ENCODE measurements at places on chromosomes 5 and 9.

DNA sequence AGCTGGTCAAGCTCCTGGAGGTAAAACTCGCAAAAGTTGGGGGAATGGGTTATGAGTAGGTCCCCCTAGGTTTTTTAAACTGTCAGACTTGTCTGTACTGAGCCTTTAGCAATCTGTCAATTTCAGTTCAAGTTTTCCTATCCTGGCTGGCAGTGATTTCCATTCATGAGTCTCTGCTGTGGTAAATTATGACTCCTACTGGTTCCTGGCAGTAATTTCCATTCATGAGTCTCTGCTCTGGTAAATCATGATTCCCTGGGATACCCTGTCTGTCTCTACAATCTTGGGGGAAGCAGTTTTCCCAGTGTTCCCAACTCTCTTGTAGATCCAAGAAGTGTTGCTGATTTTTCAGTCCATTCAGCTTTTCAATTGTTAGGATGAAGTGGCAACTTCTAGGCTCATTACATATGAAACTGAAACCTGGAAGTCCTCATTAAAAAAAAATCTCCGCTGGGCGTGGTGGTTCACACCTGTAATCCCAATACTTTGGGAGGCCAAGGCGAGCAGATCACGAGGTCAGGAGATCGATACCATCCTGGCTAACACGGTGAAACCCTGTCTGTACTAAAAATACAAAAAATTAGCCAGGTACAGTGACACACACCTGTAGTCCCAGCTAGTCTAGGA lies 91.3 kb upstream of the GPBP1 start:
- no peak for DNase-seq

- no peak for DNase-seq
Measured at GRCh38 chr9:125180876-125181275, 8.7 kb downstream of the PPP6C start.

DNA sequence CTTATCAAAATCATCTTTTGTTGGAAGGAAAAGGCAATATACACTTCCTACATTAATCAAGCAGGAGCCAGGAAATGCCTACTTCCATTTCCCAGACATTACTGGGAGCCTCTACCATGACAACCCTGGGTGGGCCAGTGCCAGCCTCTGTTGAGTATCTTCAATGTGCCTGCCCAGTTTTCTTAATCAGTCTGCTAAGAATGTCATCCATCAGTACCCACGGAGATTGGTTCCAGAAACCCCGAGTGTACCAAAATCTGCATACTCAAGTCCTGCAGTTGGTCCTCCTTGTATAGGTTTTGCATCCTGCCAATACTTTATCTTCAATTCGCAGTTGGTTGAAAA lies 82.4 kb downstream of the MARCHF3 start:
- DNase-seq: no peak

DNA sequence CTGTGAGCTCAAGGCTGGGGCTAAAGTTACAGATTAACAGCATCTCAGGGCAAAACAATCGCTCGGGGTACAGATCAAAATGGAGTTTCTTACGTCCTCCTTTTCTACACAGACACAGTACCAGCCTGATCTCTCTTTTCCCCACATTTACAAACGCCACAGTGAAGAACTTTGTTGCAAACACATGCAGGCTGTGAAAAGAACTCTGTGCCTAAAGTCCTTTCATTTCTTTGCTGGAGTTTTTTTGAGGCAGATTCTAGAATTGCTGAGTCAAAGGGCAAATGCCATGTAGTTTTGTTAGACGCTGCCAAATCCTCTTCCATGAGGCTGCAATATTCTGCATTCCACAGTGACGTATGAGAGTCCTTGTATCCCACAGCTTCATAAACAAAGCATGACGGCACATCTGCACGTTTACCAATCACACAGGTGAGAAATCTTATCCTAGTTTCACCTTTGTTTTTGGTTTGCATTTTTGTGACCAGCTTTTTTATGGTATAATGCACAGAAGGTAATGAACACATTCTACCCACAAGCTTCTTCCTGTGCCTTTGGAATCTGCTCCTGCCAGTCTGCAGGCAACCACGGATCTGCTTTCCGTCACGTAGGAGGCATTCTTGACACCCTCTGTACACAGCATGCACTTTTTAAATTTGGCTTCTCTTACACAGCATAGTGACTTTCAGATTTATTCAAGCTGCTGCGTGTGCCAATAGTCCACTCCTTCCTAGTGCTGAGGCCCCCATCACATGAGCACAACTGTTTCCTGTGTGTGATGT lies 44.6 kb upstream of the LPCAT1 start:
- DNase-seq: no peak

DNA sequence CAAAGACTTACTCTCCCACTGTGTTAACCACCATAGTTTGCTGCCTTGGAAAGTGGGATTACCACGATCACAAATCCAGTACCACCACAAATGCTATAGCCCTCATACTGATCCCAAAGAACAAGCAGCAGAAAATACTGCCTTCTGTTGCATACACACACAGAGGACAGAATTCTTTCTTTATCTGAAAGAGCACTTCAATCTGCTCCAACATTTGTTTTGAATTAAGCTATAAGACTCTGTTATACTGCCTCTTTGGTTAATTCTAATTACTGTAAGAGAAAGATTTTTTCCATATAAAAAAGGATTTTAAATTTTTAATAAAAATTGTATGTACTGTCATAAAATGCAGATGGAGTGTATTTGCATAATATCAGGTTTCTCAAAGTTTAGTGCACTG lies 69.8 kb downstream of the YIPF5 start:
- no peak for DNase-seq

DNA sequence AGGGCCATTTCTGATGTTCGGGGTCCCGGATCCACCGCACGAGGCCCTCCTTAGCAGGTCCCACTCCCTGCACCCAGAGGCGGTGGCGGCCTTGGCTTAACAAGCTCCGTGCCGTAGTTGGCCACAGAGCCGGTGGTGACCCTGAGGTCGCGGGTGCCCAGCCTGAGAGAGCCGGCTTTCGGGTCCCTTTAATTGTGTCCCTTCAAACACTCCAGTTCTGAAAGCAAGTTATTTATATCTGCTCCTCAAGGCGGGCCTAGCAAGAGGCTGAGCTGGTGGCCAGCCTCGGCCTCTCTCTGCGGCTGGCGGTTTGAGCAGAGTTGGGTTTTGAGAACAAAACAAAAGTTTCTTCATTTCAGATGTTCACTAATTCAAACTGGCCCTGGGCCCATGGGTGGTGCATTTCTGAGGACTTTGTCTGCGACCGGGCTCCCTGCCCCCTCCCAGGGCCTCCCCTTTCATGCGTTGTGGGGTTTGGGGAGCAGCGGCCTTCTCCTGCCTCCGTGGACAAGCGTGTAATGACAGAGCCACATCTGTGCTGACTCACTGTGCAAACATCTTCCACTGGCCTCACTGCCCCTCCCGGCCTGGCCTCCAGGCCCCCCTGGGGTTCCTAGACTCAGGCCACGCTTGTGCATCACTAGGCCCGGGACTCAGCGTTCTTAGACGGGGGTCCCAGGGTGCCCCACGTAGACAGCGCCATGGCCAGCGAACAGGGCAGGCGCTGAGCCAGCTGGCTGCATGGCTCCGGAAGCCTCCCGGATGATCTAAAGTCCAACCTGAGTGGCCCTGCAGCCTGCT lies 49.4 kb upstream of the COL5A1 start:
- DNase-seq: no peak

DNA sequence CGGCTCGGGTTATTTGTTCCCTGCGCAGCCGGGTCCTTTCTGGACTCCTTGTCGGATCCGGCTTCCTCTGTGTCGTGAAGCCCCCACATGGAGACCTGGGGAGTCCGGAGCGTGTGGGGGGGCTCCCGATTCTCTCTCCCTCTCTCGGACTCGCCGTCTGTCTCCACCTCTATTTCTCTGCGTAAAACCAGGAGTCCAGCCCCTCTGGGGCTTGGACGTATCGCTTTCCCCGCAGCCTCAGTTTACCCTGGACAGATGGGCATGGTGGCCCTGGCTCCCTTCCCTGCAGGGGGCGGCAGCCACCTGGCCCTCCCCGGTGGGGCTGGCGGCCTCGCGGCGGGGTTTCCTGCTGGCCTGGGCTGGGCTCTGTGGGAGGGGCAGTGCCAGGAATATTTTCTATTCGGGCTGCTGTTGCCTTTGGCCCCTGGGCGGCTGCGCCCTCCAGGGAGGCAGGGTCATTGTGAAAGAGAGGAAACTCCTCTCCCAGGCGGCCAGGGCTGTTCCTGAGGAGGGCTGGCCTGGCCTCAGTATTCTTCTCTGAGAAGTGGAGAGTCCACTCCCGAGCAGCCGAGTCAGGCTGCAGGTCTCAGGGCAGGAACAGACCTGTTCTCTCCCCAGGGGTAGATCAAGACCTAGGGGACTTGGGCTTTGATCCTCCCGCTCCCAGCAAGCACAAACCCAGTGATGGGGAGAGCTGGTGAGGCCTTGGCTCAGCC lies 665 bp downstream of the ASS1 start:
- no peak for DNase-seq

- no peak for DNase-seq
Measured at GRCh38 chr5:56282216-56282615, 49.1 kb upstream of the ANKRD55 start.

- no peak for DNase-seq
Measured at GRCh38 chr9:75106857-75107256, 18.5 kb downstream of the OSTF1 start.

- DNase-seq: no peak
Measured at GRCh38 chr9:87238545-87238944, 259.1 kb upstream of the DAPK1 start.

DNA sequence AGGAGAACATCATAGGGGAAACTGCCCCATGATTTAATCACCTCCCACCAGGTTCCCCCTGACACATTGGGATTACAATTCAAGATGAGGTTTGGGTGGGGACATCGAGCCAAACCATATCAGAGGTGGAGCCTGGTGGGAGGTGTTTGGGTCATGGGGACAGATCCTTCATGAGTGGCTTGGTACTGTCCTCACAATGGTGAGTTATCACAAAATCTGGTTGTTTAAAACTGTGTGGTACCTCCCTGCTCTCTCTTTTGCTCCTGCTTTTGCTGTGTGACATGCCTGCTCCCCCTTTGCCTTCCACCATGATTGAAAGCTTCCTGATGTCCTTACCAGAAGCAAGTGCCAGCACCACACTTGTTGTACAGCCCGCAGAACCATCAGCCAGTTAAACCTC lies 16.2 kb upstream of the ZFR start:
- no peak for DNase-seq

- no peak for DNase-seq
Measured at GRCh38 chr9:127380479-127380878, 16.5 kb upstream of the SLC2A8 start.

- DNase-seq: no peak
Measured at GRCh38 chr5:109196087-109196822, 213.5 kb downstream of the PJA2 start.

DNA sequence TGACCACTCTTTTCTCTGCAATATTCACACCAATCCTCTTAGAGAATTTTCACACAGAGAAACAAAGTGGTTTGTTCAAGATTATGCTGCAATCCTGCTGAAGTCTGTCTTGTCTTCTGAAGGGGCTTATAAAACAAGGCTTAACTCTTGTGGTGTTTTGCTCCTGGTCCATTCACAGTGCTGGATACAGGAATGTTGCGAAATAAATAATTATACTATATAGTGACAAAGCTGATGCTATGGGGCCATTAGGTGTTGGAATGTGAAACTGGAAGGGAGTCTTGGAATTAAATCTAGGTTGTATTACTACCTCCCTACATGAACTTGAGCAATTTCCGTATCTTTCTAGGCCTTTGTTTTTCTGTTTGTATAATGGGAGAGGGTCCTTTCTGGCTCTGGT lies 170.2 kb downstream of the TRIM32 start:
- DNase-seq: no peak

GRCh38 chr5:62341783-62342475 lies 35.9 kb downstream of the KIF2A start:
- no peak for DNase-seq

DNA sequence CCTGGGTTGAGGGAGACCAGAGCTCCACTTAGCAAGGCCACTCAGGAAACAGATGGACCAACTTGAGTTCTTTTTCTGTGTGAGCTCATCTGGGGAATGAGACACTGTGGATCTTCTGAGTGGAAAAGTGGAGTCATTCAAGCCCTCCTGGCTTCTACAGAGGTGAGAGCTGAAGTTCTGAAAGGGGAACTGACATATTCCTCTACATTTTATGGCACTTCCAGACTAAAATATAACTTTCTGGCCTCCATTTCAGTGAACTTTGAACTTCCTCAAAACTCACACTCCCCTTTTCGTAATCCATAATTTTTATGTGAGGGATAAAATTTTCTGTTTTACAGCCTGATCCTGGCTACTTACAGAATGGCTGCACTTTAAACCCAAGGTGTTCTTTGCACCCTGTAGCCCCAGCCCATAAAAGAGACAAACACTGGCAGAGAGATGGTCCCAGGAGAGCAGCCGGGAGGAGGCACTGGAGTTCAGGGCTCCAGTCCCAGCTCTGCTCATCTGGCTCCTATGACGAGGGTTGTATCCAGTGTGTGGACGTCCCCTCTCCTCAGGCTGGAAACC lies 10.8 kb downstream of the SPAAR start:
- DNase-seq: no peak

- no peak for DNase-seq
Measured at GRCh38 chr5:64790210-64790609, 21.5 kb downstream of the CWC27 start.

- no peak for DNase-seq
Measured at GRCh38 chr5:98570010-98570409, 203.5 kb upstream of the RGMB start.

GRCh38 chr9:108477529-108478006 lies 378.2 kb downstream of the ACTL7B start:
- no peak for DNase-seq

DNA sequence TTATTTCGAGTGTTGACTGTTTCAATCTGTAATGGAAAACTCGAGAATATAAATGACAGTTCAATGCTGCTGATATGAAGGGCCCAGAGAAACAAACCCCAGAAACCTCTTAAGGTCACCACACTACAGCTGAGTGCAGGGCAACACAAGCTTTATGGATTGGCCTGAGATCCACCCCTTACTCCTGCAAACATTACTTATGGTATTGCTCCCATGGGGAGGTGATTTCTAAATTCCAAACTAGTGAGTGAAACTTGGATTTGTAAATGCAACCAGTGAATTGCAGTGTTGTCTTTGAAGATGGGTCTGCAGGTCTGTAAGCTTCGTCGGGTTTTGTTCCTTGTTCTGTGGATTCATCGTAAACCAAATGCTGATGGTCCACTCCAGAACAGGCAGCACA lies 85.4 kb downstream of the NTRK2 start:
- no peak for DNase-seq

DNA sequence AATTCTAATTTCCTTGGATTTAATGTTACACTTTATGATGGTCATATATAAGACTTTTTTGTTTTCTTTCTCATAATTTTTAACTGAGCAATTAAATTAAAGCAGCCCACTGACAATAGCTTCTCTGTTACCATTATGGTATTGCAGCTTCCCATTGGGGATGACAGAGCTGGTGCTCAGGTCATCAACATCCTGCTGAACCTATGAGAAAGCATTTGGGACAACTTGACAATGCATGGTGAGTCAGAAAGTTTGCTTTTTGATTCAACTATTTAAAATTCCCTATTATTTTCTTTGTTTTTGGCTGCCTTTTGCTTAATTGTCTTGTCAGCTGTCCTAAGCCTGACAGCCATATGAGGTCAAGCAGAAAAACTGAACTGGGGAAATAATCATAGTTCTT lies 487.4 kb upstream of the RIOK2 start:
- no peak for DNase-seq

All from cerebellar nuclear complex (tissue), 1 donor.